A172 (cell line): ENCODE measurements at places on chromosomes 3 and 15.

- peak; percentile 33 for DNase-seq
Measured at GRCh38 chr15:75307778-75308390, 25.2 kb downstream of the GOLGA6D start.

DNA sequence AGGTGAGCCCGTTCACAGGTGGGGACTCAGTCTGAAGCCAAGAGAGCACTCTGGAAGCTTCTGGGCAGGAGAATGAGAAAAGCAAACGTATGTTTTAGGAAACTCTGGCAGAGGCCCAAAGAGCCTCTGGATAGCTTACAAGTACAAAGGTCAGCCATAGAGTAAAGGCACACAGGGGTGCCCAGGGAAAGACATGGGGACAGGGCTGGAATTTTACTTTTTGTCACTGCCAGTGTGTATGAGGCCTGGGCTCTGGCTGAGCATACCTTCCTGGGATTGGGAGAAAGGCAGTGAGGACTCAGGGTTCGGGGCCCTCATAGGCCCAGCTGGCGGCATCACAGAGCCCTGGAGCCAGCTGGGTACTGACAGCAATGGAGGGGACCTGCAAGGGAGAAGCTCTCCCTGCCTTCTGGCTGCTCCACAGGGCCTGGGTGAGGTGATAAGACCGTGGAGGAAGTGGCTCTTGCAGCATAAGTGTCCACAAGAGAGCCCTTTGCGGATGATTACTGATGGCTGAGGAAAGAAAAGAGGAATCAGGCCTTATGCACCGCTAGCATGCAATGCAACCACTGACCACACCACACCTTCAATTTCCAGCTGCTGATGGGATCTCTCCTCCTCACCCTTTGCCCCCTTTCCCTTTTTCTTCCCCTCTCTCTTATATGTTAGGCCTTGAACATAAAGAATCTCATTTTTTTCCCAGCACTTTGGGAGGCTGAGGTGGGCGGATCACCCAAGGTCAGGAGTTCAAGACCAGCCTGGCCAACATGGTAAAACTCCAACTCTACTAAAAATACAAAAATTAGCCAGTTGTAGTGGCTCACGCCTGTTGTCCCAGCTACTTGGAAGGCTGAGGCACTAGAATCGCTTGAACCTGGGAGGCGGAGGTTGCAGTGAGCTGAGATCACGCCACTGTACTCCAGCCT is 25.1 kb upstream of the BCL2L10 start:
- DNase-seq: no peak

- DNase-seq: peak; percentile 86
Measured at GRCh38 chr3:99925584-99926230, 108.0 kb downstream of the CMSS1 start.

DNA sequence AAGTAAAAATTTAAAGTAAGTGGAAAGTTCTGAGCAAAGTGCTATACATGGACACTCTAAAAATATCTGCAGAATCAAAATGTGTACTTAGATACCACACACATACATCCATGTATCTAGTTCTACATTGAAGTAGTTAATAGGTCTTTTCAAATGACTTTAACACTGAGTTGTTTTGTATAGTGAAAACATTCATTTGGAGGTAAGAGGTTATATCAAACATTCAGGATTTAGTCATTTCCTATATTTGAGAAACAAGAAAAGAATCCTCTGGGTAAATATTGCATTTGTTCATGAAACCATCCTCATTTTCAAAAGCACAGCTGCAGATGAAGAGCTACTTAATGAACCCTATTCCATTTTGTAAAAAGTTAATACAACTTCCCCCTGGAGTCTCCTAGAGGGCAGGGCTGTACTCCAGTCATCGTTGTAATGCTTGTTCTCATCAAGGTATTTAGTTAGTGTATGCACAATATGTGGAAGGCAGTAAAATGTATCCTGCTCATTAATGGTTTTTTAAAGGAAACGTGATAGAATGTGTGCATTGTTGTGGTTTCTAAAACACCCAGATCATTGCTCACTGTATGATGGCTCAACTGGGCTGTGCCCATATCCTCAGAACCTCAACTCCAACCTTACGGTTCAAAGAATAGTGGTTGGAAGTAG is 26.2 kb downstream of the ARPP21 start:
- peak; percentile 17 for DNase-seq

GRCh38 chr3:128546646-128547045 is 53.6 kb upstream of the GATA2 start:
- no peak for DNase-seq

DNA sequence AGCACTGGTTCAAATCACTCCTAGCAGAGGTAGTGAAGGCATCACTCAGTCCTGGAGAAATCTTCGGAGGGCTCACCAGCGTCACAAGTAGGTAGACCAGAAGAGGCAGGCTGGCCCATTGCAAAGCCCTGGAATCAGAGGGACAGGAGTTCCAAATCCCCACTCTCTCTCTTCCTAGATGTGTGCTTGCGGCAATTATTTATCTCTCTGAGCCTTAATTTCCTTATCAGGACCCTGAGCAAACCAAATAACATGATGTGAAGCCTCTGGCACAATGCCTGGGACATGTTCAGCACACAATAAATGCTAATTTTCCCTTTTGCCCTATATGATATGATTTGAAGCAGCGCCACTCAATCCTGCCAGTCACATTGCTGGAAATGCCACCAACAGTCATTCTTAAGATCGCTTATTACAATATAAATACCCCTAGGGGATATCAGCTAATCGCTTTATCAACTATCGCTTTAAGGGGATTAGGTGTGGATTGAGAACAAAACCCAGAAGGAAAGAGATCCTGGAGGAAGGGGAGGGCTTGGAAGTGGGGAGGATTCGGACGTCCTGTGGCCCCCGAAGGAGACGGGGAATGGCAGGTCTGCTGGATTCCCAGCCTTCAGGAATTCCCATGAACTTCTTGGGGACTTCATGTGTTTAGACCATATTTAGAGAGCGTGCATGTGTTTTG is 59.5 kb upstream of the TSEN2 start:
- no peak for DNase-seq

- no peak for DNase-seq
Measured at GRCh38 chr3:308597-309321, 112.2 kb downstream of the CHL1 start.

DNA sequence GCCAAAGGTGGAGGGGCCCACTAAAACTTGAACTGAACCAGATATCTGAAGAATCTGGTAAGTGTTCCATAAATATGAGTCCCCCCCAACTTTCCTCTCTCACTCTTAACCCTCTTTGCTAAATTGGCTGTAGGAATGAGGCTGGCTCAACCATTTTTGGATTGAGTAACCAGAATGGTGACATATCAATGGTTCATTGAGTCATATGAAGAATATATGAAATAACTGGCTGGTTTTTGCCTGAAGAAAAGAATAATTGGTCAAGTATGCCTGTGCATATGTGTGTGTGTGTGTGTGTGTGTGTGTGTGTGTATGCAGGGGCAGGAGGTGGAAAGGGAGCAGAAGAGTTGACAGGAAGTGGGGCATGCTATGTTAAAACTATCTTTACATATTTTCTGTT is 472.9 kb upstream of the THBS1 start:
- no peak for DNase-seq

DNA sequence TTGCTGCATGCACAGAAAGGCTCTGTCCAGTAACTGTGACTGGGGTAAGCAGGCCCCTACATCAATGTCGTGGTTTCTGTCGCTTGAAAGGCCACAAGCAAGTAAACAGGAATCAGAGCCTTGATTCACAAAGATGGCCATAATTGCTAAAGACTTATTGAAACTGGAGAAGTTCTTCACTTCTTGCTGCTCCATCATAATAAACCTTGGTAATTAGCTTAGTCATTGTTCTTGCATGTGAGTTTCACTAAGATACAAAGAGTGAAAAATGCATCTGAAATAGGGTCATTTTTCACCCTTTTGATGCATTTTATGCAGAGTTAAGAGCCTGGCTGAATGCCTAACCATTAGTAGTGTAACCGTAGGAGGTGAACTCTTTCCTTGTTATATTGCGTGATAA is 3.2 kb downstream of the SEMA6D start:
- DNase-seq: no peak

- DNase-seq: no peak
Measured at GRCh38 chr15:93943586-93943985, 287.8 kb upstream of the MCTP2 start.

GRCh38 chr3:126431103-126431534 is 36.4 kb downstream of the CFAP100 start:
- no peak for DNase-seq

DNA sequence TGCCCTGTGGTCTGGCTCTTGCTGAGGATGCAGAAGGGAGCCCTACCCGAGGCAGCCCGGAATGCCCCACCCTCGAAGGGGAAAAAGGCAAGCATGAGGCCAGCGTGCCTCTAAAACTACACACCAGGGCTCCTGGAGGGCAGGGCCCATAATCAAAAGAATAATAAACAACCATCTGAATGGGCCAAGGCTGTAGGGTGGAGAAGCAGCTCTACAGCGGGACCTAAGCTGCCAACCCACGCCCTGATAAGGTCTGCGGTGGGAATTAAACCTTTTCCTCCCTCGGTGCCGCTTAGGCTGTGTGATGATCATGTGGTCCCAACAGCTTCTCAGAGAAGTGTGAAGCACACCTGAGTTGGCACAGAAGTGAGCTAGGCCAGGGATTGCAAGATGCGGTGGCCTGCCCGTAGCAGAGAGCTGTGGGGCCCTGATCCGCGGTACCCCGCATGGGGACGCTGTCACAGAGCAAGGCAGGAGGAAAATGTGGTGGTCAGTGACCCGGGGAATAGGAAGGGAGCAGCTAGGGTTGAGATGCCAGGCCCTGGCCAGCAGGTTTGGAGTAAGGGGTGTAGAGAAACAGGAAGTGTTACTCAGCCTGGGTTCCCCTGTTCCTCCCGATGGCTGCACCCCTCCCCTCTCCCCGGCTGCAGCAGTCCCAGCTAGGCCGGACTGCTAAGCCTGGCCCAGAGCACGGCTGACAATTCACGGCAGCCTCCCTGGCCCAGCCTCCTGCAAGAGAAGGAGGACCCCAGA is 1.1 kb upstream of the C15orf62 start:
- no peak for DNase-seq
